Pulmonary artery endothelial cell (primary cell): ENCODE measurements at places on chromosomes 12 and 14. TPM values are rescaled to one million over a fixed set of nuclear protein-coding genes. Genes with fewer than 3 reads are reported as not detected.

CMA1 gene
- total RNA-seq, result not detected in 2 replicates

TESPA1 gene
- not detected in 2 replicates for total RNA-seq

CD163L1 gene
- total RNA-seq, result 1.3 and 2.0 TPM in 2 replicates

MMAB gene
- total RNA-seq, result 38.6 and 43.5 TPM in 2 replicates

MAP3K9 gene
- total RNA-seq, result under 0.01 and 0.04 TPM in 2 replicates

PAPLN gene
- total RNA-seq, result 1.2 and 15.9 TPM in 2 replicates

C12orf56 gene
- under 0.01 and 0.18 TPM in 2 replicates for total RNA-seq

TRPV4 gene
- 0.92 and 1.7 TPM in 2 replicates for total RNA-seq

DCN gene
- total RNA-seq, result 1.4 TPM in 1 of 2 replicates, not detected in the other

LBHD2 gene
- not detected in 2 replicates for total RNA-seq

ADCY4 gene
- 36.3 and 41.8 TPM in 2 replicates for total RNA-seq

WNT1 gene
- total RNA-seq, result not detected in 2 replicates

PMEL gene
- 0.33 and 0.42 TPM in 2 replicates for total RNA-seq

ZC2HC1C gene
- 0.99 and 1.3 TPM in 2 replicates for total RNA-seq

GLI1 gene
- 0.04 and 0.07 TPM in 2 replicates for total RNA-seq

CAPZA3 gene
- not detected in 2 replicates for total RNA-seq

AHSA1 gene
- 102 and 208 TPM in 2 replicates for total RNA-seq

OR8S1 gene
- not detected in 2 replicates for total RNA-seq

NUMB gene
- 45.1 and 46.3 TPM in 2 replicates for total RNA-seq

NANOG gene
- total RNA-seq, result not detected in 2 replicates

RCOR1 gene
- total RNA-seq, result 12.3 and 18.6 TPM in 2 replicates

TBX3 gene
- total RNA-seq, result 0.20 and 0.81 TPM in 2 replicates

OTOGL gene
- total RNA-seq, result 0.63 and 5.3 TPM in 2 replicates

MYBPC1 gene
- not detected in 2 replicates for total RNA-seq

PIWIL1 gene
- not detected in 2 replicates for total RNA-seq

RAD51AP1 gene
- 13.3 and 22.8 TPM in 2 replicates for total RNA-seq

IFNG-AS1 gene
- total RNA-seq, result not detected in 2 replicates

PPFIA2 gene
- 0.40 TPM in 1 of 2 replicates, not detected in the other for total RNA-seq

SLCO1B1 gene
- total RNA-seq, result not detected in 2 replicates

EXOC5 gene
- 69.6 and 107 TPM in 2 replicates for total RNA-seq

DPPA3 gene
- total RNA-seq, result not detected in 2 replicates

TOMM20L gene
- not detected in 2 replicates for total RNA-seq

KRT74 gene
- not detected in 2 replicates for total RNA-seq

PIANP gene
- total RNA-seq, result not detected in 2 replicates

CLEC7A gene
- 0.07 TPM in 2 replicates for total RNA-seq

C14orf132 gene
- 1.3 and 2.6 TPM in 2 replicates for total RNA-seq

KCNMB4 gene
- total RNA-seq, result 3.8 and 8.7 TPM in 2 replicates

KRT80 gene
- total RNA-seq, result 2.0 and 4.9 TPM in 2 replicates

DLK1 gene
- total RNA-seq, result not detected in 2 replicates

GPRC5D gene
- 0.11 TPM in 1 of 2 replicates, not detected in the other for total RNA-seq

MYO1H gene
- total RNA-seq, result not detected in 2 replicates

DEGS2 gene
- total RNA-seq, result 0.04 and 1.1 TPM in 2 replicates

AVPR1A gene
- total RNA-seq, result not detected in 2 replicates

TDRD9 gene
- 0.92 TPM in 2 replicates for total RNA-seq

RND1 gene
- total RNA-seq, result 1.4 and 3.7 TPM in 2 replicates
